ENCODE measurements at places on chromosomes 6 and 20. TPM values are rescaled to one million over a fixed set of nuclear protein-coding genes. Genes with fewer than 3 reads are reported as not detected.

GRCh38 chr20:38266426-38266825, 5.9 kb upstream of the KIAA1755 start:
- DNase-seq, result no peak

The MYH7B gene
- 0.17 TPM for total RNA-seq

GRCh38 chr6:77716311-77716710, 63.5 kb downstream of the MEI4 start:
- no peak for DNase-seq

DNA sequence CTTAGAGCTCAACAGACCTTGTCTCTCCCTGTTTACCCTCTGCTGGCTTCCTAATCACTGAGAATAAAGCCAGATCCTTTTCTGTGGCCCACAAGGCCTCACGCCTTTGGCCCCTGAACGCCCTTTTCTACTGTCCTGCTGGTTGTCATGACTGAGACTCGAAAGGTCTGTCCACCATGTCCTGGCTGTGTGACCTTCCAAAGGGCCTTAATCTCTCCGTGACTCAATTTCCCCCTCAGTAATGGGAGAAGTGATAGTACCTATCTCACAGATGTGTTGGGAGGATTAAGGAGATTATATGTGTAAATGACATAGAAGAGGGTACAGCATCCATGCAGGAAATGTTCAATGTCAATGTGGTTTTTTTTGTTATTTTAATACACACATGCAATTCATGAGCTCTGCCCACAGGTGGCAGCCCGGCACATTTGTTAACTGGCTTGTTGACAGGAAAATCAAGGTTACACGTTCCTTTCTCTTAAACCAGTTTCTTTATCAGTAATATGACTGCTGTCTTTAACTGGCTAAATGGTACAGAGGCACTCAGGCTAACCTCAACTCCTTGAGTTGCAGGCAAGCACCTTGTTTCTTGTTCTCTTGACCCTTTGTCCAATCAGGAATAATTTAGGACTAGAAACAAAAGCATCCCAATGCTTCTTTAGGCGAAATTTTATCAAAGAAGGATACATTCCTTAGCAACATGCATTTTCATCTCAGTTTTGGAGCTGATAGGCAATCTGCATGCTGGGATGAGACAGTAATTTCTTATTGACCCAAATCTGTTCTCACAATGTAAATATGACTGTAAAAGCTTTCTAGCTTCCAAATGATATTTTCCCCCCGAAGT, 16.6 kb downstream of the SLC22A1 start:
- DNase-seq, result peak; percentile 92

DNA sequence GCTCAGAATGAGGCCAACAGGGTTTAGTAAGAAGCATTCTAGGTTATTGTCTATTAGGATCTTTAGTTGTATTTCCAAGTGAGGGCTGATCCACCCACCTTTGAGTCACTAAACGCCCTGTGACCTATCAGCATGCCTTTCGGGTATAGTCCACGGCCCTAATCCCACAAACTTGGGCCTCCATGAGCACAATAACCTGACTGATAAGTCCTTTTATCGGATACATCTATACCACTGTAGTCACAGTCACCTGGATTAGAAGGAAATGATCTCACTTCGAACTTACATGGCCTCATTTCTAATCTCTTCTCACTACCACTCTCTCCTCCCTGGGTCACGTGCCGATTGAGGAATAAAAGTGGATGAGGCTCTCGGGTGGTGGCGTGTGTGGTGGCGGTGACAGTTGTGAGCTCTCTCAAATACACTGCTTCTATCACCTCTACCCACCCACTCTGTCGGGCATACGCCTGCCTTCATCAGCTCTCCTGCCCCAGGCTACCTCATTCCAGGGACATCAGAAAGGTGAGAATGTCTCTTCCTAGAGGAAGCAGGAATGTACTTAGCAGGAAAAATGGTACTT, 65.2 kb downstream of the TRAM2 start:
- DNase-seq, result no peak

Measured in esophagus muscularis mucosa (tissue), 4 donors.